ENCODE measurements at places on chromosomes 1 and 21.

DNA sequence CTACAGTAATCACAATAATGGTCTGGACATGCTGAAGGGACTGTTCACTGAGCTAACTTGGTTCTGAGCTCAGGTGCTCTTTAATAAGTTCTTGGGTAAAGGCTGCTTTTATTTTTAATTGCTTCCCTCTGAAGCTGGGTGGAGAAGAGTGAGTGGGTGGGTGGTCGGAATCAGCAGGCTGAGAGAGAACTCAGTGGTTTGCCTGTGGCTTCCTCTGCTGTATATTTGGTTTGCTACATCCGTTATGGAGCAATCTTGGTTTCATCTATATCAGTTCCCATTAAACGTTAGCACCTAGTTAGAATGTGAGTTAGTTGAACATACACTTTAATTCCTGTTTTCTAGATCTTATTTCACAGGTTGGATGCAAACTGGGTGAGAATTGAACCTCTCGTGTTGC lies 23.3 kb downstream of the CNIH4 start:
- DNase-seq = peak; percentile 67

DNA sequence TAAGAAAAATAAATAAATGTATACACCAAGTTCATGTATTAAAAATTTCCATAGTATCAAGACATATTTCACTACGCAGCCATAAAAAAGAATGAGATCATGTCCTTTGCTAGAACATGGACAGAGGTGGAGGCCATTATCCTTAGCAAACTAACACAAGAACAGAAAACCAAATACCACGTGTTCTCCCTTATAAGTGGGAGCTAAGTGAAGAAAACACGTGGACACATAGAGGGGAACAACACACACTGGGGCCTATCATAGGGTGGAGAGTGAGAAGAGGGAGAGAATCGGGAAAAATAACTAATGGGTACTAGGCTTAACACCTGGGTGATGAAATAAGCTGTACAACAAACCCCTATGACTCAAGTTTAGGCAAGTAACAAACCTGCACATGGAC lies 552.4 kb upstream of the PBX1 start:
- DNase-seq = no peak

DNA sequence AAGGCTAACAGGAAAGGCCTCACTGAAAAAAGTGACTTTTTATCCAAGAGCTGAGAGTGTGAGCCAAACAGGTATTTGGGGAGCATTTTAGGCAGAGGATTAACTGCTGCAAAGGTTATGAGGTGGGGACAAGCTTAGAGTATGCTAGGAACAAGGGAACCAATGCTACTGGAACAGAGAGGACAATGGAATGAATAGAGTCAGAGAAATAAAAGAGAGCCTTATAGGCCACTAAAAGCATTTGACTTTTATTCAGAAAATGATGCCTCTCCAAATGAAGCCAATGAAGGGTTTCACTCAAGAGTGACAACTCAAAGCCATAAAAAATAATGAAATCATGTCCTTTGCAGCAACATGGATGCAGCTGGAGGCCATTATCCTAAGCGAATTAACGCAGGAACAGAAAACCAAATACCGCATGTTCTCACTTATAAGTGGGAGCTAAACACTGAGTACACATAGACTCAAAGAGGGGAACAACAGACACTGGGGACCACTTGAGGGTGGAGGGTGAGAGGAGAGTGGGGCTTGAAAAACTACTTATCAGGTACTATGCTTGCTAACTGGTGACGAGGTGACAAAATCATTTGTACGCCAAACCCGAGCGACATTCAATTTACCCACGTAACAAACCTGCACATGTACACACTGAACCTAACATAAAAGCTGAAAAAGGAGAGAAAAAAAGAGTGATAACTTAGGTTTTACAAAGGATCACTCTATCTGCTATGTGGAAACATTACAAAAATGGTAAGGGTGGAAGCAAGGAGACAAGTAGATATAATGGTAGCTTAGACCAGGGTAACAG lies 11.1 kb downstream of the PTP4A2 start:
- DNase-seq = peak; percentile 40

DNA sequence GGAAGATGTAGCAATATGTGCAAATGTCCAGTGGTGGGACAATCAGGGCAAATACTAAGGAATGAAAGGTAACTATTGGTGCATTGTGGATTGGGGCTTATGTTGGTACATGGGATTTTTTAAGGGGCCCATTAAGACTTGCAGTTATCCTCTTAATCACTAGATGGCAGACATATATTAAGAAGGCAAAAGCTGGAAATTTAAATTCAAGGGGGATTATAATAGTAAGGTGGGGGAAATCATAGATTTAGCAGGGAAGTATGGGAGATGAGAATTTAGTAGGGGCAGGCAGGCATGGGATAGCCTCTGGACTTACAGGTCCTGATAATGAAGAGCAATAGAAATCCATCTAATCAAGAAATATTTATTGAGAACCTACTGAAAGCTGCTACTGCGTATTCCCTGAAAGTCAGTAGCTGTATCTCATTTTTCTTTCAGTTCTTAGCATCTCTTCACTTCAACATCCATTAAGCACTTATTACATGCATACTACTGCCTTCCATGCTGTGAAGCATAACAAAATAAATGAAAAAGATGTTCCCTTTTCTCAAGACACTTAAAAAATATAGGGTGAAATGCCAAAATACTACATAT lies 251.8 kb downstream of the CRB1 start:
- DNase-seq = peak; percentile 10

DNA sequence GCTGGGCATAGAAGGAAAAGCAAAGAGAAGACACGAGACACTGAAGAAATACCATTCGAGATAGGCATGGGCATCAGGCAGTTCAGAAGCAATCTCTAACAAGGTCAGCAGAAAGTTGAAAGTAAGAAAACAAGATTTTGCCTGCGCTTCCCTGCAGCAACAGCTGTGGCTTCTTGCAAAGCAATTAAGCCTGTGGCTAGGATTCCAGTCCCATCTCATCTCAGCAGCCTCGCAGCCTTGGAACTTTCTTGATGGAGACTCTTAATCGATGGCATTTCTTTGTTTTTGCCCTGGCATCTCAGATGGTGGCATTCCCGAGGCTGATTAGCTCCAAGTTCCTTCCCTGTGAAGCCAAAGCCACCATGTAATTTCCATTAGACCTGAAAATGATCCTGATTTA lies 64.6 kb upstream of the SPAG17 start:
- DNase-seq = no peak

GRCh38 chr1:201436969-201437368 lies 15.4 kb upstream of the TNNI1 start:
- DNase-seq = no peak

Measured in CD4-positive, alpha-beta T cell treated with Interleukin-21 for 1 hour (primary cell).